ENCODE measurements at places on chromosomes 3 and 15.

GRCh38 chr3:31255007-31255581, 277.6 kb upstream of the STT3B start:
- no peak for DNase-seq

GRCh38 chr15:25178835-25179672, 224.3 kb downstream of the SNRPN start:
- no peak for DNase-seq

- DNase-seq = no peak
Measured at GRCh38 chr3:123331651-123332050, 117.2 kb downstream of the ADCY5 start.

GRCh38 chr15:41048397-41048796, 67.7 kb downstream of the INO80 start:
- DNase-seq = no peak

GRCh38 chr15:91882858-91883586, 29.5 kb downstream of the SLCO3A1 start:
- DNase-seq = no peak

DNA sequence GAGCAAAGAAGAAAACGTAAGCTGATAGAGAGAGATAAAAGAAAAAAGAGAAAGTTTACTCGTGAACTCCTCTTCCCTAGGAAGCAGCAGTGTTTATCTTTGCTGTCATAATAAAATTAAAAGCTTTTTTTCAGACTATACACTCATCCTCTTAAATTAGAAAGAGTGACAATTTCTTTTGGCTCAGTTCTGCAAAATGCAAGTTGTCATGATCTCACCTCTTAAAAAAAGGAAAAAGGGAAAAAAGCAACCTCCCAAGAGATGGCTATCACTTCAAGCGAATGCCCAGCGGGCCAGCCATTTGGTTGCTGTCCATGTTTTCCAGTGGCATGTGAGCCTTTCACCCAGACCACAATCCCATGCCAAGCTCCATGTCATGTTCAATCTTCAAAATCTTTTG, 7.0 kb upstream of the THBS1 start:
- no peak for DNase-seq

DNA sequence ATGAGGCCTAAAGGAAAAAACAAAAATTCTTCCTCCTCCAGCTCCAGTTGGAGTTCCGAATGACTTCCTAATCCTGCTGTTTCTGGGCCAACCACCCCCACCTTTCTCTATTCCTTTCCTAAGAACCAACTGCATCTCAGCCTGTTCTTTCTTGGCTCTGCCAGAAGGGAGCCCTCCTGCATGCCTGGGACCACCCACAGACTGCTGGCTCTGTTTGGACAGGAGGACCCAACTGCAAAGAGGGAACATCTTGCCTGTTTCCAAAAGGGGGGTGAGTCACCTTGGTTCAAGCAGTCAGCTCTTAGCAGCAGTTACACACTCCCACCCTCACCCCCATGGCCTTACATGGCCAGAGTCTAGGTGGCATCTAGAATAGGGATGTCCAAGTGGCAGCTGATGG, 116.0 kb upstream of the PRICKLE2 start:
- peak; percentile 64 for DNase-seq

DNA sequence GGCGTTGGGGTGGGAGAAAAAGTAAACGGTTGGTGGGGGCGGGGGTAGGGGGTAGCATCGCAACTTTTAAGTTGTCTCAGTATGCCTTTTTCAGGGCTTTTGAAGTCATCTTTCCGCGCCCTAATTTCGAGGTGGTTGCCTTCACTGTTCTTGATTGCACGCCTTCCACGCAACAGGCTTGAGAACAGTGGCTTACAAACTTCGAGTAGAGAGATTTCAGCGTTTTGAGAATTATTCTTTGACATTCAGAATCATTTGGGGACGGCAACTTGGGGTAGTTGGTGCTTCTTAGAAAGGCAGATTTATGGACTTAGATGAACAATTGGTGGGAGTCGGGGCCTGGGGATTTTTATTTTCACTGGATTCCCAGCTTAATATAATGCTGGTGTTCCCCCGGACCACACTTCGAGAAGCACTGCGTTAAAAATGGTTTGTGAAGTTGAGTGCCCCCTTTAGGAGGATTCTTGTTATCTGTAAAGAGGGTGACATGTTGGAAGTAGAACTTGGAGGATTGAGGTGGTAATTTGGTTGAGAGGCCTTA, 880 bp downstream of the PPP4R2 start:
- peak; percentile 40 for DNase-seq

DNA sequence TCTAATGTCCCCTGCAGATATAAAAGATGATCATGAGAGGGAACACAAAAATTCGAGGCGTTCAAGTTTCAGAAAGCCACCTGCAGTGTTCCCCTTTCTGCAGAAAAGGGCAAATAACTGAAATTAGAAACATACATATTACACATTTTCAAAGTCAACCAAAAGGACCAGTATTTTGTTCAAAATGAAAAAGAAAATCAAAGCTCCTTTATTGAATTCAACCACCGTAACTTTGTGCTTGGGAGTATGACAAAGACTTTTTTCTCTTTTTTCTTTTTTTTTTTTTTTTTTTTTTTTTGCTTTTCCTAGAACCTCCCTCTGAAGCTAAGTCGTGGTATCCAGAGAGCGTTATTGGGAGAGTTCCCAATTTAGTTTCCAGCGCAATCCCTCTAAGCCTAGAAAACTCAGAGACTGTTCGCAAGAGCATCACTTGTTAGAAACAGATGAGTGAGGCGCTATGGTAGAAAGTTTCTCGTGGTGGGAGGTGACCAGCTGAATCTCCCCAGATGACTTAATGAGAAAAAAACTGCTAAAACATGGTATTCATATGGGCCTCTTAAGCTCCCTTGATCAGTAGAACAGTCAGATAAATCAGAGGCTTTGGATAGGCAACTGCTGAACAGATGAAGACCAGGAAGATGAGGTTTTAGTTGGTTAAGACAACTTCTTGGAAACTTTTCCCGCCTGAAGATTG, 77.4 kb downstream of the MB21D2 start:
- no peak for DNase-seq

GRCh38 chr3:183247011-183247589, 6.0 kb upstream of the B3GNT5 start:
- DNase-seq = peak; percentile 37

DNA sequence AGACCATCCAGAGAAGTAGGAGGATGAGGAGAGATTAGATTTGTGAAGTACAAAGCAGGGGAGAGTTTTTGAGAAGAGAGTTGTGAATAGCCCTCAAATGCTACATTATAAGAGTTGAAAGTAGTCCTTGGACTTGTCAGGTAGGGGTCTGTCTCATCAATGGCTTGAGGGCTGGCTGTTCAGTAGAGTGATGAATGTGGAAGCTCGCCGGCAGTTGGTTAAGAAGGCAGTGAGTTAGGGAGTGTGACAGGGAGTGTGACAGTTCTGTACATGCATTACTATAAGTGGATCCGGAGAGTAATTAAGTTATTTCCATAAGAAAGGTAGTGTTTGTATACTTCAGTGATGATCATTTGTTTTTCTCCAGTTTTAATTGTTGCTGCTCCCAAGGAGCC, 32.5 kb downstream of the SLMAP start:
- DNase-seq = no peak

DNA sequence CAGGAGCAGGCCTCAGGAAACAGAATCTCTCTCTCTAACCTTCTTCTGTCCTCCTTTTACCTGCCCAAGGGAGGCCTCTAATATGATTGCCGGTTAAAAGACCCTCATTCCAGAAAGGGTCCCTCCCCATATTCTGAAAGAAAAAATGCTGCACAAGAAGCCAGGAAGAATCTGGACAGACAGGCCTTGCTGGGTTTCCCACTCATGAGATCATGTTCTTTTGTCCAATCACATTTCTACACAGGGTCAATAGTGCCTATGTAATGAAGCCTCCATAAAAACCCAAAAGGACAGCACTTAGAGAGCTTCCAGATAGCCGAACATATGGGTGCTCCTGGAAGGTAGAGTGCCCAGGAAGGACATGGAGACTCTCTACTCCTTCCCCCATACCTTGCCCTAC, 146.0 kb downstream of the MYO9A start:
- DNase-seq = no peak

DNA sequence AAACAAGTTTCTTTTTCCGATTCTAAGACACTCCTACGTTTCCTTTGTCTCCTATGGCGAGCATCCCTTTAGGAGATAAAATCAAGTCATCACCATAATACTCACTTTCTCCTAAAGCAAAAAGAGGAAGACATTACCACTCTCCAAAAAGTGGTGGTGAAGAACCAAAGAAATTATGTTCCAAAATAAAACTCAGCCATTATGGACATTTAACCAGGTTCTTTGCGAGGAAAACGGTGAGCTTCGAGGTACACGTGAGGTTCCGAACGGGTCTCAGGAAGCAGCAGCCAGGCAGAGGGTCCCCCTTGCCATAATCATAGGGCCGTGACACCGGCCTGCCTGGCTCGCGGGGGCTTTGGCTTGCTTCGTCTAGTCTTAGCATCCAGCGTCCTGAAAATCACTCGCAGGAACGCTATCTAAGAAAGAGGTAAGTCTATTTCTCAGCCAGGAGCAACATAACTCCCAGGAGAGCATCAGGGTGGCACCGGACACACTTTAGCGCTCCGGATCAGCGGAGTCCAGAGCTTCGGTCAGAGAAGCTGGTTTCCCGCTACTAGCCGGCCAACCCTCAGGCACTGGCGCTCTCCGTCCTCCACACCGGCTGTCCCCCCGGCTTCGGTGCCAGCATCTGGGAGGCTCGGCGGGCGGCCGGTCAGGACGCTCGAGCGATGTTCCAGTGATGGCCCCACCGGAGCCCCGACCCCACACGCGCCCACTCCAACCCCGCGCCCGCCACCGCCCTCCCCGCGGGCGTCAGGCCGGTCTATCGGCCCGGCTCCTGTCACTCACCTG, 581 bp downstream of the IP6K1 start:
- no peak for DNase-seq

DNA sequence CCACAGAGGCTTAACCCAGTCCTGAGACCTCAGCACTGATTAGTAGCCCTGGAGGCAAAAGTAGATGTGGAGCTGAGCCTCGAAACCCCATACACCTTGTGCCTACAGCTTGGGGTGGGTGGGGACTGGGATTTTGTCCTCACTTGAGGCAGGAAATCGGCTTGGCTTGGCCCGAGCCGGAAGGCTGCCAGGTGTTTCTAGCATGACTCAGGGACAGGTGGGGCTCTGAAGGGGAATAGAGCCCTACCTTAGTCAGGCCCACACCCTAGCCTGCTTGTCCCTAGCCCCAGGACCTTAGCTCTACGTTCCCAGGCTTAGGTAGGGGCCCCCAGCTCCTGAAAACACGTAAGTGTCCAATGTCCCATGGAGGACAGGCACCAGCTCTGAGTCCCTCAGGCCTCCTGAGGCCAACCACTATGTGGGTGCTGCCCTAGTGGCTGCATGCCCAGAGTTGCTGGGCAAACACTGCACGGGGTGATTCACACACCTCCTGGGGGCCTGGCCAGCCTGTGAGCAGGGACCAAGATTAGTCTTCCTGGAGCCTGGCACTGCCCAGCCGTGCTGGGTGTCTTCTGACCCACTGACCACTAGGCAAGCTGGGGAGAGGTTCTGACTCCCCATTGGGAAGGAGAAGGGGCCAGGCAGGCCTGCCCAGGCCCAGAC, 3.1 kb downstream of the MST1R start:
- peak; percentile 74 for DNase-seq

DNA sequence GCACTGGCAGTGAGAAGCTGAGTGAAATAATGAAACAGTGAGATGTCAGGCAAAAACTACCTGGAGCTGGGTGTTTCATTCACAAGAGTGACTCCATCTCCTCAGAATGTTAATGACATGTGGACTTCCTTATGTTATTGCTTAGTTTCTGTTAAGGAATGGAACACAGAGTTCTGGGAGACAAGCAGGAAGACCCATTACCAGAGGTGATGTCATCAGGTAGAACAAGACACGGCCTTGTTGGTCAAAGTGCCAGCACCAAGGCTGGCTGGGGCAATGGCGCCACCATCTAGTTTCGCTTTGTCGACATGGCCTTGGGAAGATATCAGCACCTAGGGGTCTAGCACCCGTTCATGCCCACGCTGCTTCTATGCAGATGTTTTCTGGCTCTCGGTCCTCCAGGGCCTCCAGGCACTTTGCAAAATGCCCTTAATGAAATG, 252.2 kb downstream of the FAM43A start:
- no peak for DNase-seq

DNA sequence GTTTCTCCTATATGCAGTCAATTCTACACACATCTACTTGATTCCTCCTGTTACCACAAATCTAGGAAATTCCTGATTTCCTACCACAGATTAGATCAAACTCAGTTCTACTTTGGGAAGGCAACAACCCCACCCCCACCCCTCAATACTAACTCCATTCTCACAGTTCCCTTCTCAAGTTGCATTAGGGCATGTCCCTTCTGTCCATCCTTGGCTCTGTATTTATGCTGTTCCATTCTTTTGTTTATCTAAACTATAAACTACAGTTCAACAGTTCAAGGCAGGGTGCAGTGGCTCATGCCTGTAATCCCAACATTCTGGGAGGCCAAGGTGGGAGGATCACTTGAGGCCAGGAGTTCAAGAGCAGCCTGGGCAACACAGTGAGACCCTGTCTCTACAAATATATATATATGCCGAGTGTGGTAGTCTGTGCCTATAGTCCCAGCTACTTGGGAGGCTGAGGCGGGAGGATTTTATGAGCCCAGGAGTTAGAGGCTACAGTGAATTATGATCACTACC, 25.2 kb upstream of the IMPDH2 start:
- no peak for DNase-seq

All from RCC 7860 (cell line).